NCI-H774 (cell line): ENCODE measurements at places on chromosomes 5 and 9.

DNA sequence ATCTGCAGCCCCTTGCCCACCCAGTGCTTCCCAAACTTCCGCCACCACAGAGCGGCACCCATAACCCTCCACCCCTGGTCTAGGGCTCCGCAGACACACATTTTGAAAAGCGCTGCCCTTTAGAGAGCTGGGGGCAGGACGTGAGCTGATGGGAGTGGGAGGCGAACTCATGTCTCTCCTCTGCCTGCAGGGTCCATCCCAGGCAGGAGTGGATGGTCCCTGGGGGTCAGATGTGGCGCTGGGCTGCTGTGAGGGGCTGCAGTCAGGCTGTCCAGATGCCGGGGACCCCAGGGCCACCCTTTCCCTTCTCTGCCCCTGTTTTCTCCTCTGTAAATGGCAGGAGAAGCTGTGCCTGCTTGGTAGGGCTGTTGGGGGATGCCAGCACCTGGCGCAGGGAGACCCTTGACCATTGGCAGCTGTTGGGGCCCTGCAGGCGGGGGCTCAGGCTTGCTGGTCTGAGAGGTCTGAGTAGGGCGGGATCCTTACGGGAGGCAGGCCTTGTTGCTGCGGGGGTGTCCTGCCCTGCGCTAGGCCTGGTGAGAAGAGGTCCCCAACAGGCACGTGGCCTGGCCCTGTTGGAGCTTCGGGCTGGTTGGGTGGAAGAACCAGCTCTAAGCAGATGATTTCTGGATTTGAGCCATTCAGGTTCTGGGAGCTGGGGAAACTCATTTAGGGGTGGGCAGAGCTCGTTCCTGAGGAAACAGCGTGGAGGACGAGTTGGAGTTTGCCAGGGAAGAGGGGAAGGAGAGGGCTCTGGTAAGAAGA, 10.3 kb upstream of the RNU6ATAC start:
- no peak for DNase-seq

DNA sequence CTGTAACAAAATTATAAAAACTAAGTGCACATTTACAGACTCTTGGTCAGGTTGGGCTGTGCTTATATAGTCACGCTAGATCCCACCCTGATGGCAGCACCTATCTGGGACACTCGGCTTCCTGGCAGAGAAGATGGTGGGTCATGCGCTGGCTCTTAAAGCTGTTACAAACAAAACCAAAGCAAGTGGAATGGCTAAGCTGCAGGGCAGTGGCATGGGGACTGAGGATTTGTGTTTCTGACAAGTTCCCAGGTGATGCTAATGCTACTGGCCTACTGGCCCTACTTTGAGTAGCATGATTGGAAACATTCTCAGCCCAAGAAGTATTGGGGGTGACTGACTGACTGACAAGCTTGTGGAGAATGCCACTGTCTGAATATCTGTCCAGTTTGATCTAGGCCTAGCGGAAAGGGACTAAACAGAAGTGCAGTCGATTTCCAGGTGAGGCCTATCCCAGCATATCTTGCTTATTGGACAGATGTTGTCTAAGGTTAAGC, 8.3 kb downstream of the BTF3 start:
- DNase-seq: no peak

GRCh38 chr5:152288917-152289595, 116.0 kb downstream of the NMUR2 start:
- no peak for DNase-seq

- no peak for DNase-seq
These were observed 38.7 kb downstream of the VCAN start for GRCh38 chr5:83510260-83510659.

DNA sequence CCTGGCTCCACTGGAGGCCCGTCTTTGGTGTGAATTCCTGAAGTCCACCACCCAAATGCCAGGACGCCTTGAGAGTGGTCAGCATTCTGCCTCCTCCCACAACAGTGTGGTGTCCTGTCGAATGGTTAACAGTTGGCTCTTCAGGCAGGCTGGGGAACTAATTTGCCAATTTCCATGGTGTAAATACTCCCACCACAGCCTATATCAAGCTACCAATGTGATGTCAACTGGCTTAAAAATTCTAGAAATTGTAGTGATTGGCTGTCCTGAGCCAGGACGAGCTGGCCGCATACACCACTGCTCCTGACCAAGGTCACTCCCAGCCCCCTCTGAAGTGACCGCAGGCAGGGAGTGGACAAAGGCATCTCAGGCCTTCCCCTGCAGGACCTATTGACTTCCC, 11.1 kb downstream of the UNC5A start:
- DNase-seq: no peak

DNA sequence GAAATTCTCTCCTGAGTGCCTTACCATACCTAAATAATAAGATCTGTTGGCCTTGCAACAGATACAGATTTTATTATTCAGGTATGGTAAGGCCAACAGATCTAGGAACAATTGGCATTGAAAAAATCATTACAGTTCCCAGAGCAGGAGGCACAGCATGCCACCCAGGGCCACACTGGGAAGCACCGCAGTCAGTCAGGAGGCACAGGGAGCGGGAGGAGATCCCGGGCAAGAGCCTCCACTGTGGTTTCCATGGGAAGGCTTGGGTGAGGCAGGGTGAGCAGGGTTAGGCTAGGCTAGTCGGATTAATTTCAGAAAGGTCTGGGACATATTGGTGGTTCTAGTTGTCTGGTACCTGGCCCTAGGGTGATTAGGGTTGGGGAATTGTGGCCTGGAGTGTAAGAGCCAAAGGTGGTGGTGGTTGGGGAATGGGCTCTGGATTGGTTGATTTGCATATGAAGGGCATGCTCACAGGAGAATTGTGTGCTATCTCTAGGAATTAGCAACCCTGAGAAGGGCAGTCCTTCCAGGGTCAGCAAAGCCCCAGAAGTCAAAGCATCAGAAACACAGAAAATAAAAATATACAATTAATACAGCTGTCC, 111.4 kb downstream of the PDE8B start:
- no peak for DNase-seq

DNA sequence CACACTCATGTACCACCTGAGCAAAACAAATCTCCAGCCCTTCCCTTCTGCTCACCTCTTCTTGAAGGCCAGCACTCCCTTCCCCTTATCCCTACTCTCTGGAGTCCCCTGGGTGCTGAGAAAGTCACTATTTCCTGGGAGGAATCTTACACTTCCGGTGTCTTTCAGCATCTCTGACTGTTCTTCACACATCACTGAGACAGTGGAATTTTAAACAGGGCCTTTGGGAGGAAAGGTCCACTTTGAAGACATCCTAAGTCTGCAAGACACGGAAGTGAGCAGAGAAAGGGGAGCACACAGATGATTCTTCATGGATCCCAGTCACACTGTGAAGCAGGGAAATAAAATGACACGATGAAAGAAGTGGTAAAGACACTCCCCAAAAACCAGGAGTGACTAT, 25.6 kb downstream of the FRMD3 start:
- no peak for DNase-seq

GRCh38 chr9:68547417-68547816, 6.7 kb upstream of the TMEM252 start:
- no peak for DNase-seq

GRCh38 chr5:142242272-142242671, 82.5 kb downstream of the SPRY4 start:
- no peak for DNase-seq

DNA sequence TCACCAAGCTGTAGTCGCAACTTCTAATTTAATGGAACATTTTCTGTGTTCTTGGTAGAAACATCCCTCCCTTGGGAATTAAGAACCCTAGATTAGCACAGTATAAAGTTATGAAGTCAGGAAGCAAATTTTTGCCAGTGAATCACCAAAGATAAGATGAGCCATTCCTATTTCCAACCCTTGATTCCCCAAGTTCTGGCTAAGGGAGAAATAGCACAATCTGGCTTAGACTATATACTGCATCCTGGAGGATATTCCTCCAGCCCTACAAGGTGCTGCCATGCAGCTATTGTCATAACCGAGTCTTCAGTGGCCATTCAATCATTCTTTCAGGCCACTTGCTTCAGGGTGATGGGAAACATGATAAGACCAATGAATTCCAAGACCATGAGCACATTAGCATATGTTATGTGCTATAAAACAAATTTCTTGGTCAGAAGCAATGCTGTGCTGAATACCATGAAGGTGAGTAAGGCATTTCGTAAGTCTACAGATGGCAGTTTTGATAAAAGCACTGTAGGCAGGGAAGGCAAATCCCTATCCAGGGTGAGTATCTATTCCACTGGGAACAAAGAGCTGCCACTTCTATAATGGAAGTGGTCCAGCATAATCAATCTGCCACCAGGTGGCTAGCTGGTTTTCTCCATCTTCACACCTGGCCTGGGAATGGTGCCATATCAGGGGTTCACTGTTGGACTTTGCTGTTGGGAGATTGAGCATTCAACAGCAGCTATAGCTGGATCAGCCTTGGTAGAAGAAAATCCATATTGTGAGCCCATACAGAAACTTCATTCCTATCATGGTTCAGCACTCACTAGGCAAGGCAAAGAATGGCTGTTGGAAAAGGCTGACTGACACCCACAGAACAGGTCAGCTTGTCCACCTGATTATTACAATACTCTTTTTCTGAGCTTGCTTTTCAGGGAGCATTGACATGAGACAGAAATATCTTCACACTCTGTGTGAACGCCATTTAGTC, 19.6 kb upstream of the ARL15 start:
- peak; percentile 9 for DNase-seq

DNA sequence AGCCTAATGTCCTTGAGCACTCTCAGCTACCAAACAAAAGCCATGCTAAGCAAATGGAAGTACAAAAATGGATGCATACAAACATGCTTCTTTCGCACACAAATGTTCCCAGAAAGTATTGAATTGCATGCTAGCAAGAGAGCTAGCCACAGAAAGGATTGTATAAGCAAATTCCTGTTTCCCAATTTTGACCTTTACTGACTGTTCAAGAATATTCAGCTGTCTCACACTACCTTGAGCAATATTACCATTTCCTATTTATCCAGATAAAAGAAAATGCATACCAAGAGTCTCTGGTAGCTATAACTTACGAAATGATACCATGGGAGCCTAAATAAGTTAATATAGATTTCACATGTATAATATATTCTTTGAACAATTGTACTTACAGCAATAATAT, 264.6 kb downstream of the TMEM167A start:
- no peak for DNase-seq

- no peak for DNase-seq
These were observed 64.0 kb downstream of the OTULIN start for GRCh38 chr5:14728459-14728938.

GRCh38 chr5:10695759-10696543, 65.1 kb downstream of the DAP start:
- no peak for DNase-seq

- no peak for DNase-seq
These were observed 23.0 kb downstream of the EPB41L4B start for GRCh38 chr9:109297899-109298298.

GRCh38 chr9:114511978-114512874, 7.0 kb upstream of the WHRN start:
- no peak for DNase-seq

DNA sequence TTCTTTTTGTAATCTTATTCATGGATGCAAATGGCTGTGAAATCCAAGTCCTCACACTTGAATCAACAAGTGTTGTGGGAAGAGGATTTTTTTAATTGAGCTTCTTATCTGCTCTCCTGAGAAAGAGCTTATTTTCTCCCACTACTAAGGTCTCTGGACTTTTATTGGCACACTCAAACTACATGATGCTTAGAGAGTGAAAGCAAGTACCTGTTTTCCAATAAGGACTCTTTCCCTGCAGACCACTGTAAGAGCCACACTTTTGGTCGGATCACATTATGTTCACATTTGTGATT, 546.4 kb upstream of the ARRDC3 start:
- no peak for DNase-seq

DNA sequence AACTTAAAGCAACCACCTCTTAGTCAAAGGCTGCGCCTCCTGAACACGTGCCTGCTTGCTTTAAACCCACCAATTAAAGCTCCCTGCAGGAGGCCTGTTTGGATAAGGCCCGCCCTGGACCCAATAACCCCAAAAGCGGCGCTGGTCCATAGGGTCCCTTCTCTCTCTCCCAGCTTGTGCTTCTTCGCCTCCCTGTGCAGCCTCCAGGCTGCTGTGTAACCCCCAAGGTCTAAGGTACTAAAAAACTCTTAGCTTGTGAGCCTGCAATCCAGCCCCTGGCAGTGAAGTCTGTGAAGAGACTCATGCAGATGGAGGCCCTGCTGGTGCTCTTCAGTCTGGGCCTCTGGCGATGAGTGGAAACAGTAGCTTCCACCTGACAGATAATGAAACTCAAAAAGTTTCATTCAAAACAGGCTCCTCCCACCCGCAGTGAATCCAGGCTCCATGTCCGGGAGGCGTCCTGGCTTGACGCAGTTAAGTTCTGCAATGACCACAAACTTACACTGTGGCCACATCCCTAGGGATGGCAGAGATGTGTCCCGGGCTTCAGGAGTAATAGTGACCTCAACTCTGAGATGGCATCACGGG, 97.3 kb downstream of the PRRT1B start:
- DNase-seq: no peak

DNA sequence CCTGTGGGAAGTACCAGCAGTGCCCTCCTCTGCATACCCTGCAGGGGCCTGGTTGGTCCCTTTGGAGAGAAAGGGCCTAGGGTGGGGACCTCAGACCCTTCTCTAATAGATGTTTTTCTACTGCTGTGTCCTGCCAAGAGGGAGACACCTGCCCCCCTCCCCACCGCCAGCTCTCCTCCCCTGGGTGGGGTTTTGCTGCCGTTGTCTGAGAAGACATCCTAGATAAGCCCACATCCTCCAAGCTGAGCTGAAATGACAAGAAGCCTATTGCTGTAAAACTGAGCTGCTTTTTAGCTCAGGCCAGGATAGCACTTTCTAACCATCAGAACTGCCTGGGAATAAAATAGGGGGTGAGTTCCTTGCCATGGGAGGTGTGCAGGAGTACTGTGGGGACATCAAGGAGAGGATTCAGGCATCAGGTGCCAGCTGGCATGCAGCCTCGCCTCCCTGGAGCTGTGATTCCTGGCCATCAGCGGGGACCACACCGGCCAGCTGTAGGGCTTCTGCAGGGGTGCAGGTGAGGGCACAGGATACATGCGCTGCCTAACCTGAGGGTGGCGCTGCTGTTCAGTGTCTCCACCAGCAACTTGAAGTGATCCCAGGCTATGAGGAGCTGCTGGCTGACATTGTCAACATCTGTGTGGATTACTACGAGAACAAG, 37.9 kb downstream of the CYFIP2 start:
- no peak for DNase-seq

GRCh38 chr5:13987843-13988464, 43.5 kb upstream of the DNAH5 start:
- peak; percentile 39 for DNase-seq

GRCh38 chr5:156543348-156544145, 216.6 kb downstream of the SGCD start:
- no peak for DNase-seq

DNA sequence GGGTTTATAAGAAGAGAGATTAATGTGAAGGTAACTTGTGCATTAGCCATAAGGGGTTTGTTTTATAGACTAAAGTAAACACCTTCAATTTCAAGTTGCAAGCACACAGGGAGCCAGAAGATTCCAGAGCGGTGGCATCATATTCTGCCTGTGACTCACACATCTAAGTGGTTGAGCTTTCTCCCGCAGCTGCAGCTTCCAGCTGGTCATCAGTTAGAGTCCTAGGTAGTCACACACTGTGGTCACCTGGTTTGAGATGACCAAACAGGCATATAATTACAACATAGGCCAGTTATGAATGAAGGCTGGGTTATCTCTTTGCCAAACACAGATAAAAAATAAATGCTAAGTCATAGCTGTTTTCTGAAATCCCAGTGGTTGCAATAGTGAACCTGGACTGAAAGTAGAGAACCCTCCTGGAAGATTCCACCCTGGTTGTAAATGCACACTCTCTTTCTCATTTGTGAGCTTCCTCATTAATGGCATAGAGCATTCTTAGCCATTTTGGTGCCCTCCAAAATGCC, 171.3 kb downstream of the GDNF start:
- peak; percentile 83 for DNase-seq
